Activated naive CD8-positive, alpha-beta T cell treated with anti-CD3 and anti-CD28 coated beads, Interleukin-2, amount 50 U/mL, for 24 hours (primary cell): ENCODE measurements at places on chromosomes 1 and 21.

- no peak for DNase-seq
Measured at GRCh38 chr1:47104816-47105215, 32.4 kb upstream of the CYP4A22 start.

GRCh38 chr1:1687846-1688245 lies 4.7 kb downstream of the SLC35E2B start:
- DNase-seq = no peak

GRCh38 chr1:22527555-22528296 lies 35.6 kb upstream of the EPHA8 start:
- DNase-seq = no peak

DNA sequence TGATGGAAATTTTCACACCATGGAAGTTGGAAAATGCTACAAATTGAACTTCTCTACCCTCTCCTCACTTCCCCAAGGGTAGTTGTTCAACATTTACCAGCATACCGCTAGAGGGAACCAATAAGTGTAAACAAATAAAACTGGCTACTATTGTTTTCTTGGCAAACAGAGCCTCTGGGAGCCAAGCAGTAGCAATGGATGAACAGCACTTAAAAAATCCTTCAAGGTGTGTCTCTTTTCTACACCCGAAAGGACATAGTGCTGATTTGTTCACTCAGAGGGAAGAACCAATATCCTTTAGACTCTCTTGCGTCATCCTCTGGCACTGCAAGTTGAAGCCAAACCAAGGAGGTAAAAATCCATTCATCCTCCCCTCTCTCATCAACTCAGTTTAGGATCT lies 161.5 kb downstream of the TBX15 start:
- no peak for DNase-seq

GRCh38 chr1:33378976-33379375 lies 51.9 kb downstream of the PHC2 start:
- no peak for DNase-seq

DNA sequence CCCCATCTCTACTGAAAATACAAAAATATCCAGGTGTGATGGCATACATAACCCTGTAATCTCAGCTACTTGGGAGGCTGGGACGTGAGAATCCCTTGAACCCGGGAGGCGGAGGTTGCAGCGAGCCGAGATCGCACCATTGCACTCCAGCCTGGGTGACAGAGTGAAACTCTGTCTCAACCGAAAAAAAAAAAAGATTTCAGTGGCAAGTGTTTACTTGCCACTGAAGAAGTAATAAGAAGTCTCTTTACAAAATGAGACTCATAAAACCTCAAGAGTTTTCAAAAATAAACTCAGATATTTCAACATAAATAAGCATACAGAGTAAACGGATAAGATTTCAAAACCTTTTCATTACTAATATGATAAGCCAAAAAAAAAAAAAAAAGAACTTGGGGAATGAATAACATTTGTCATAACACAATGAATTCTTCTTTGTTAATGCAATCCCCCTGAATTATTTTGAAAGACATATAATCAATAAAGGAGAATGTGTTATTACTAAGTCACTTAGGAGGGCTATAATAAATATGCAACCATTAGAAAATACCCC lies 34.2 kb upstream of the EXO1 start:
- DNase-seq = no peak

DNA sequence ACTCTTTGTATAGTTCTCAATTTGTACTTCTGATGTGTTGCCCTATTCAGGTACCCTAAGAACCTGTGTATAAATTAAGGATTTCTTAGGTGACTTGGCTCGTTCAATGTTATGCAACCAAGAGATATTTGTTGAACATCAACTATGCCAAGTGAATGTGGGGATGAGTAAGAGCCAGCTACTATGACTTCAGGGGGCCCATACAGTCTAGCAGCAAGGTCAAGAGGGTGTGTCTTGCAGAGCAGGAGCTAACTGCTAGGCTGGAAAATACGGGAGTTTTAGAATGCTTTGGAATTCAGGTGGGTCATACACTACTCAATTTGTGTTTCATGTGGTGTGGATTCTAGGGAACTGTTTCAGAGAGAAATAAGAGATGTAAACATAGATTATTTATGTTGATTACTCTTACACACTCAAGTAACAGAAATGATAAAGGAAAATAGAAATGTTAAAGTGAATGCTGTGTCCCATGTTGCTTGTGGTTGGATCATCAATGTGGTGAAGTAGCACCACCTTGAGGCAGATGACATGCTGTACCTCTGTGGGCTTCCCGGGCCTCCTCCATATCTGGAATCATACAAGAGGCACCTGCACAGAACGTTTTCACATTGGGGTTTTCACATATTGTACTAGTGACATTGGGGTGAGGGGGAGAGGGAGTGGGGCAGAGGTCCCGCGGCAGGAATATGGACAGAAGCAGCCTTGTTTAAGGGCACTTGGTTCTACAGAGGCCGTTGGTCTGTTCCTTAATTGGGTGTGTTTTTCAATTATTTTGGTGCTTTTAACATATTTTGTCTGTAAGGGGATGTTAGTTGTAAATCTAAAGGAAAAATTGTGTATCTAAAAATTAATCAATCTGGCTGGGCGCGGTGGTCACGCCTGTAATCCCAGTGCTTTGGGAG lies 12.4 kb downstream of the ARPC5 start:
- peak; percentile 38 for DNase-seq

GRCh38 chr1:161676441-161676840 lies 13.5 kb downstream of the FCGR2B start:
- DNase-seq = no peak

DNA sequence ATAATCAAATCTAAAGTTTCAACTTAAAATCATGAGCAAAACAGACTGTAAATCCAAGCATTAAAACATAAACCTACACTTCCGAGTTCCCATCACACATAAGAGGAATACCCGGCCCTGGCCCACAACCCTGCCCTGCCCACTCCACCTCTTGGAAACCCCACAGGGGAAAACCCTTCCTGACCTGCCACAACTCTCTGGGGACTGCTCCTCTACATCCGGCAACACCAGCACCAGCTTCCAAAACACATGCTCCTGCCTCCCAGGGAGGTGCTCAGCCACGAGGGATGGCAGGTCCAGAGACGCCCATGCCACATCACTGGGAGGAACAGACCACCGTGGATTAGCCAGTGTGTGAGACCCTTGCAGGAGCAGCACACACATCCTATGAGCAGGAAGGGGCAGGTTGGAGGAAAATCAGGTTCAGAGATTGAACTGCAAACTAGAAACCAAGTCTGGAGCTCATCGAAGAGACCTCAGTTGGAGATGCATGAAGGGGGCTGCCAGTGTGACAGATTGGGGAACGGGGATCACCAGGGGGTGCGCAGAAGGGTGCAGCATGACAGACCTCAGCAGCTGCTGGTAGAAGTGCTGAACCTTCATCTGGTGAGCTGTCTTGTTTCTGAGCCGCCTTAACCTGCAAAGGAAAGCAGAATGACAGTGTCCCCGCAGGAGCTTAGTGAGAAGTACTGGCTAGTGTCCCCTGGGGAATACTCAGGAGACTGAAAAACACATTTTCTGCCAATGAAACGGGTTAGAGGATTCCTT lies 25.8 kb upstream of the LSS start:
- no peak for DNase-seq

- DNase-seq = peak; percentile 43
Measured at GRCh38 chr21:34022627-34023335, 50.6 kb upstream of the MRPS6 start.

DNA sequence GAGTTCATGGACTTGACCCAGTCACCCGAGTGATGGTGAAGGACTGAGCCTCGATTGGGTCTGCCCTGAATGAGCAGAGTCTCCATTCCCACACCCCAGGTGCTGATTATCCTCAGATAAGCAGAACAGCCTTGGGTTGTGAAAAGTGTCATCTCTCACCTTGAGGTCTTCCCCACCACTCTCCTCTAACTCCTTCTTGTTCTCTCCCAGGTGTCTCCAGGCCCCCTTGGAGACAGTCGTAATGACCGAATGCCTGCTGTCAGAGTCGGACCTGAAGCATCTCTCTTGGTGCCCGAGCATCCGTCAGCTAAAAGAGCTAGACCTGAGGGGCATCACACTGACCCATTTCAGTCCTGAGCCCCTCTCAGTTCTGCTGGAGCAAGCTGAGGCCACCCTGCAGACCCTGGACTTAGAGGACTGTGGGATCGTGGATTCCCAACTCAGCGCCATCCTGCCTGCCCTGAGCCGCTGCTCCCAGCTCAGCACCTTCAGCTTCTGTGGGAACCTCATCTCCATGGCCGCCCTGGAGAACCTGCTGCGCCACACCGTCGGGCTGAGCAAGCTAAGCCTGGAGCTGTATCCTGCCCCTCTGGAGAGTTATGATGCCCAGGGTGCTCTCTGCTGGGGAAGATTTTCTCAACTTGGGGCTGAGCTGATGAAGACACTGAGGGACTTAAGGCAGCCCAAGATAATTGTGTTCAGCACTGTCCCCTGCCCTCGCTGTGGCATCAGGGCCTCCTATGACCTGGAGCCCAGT lies 3.4 kb downstream of the PRAMEF12 start:
- DNase-seq = no peak

DNA sequence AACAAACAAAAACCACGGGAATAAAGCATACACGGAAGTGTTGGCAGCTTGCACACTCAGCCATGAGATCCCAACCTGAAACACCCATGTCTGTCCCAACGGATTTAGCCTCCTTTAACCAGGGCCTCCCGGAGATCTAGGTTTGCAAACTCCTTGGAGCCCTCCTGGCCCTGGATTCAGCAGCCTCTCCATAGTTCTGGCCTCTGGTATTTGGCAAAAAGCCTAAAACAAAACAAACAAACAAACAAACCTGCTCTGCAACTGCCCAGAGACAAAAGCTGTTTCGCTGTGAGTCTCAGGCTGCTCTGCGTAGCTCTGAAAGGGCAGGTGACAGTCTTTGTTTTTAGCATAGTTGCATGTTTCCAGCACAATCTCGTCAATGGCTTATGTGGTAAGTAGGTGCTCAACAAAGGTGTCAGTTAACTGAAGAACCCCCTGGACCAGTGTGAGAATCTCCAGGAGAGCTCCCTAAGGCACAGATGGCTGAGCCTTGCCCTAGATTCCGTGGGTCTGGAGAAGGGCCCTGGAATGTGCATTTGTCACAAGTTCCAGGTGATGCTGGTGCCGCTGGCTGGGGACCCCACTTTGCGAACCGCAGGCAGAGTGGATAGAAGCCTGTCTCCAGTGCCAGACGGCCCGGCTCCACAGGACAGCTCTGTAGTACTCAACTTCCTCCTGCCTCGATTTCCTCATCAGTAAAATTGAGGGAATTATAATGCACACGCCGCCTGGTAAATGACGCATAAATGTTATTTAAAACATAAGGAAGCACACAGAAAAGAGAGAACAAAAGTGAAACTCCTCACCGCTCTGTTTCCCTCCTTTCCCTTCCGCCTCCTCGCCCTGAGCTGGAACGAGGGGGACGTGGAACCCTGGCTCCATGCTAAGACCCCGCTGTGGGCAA lies 86.2 kb downstream of the RIPK4 start:
- DNase-seq = no peak

GRCh38 chr1:204398197-204399125 lies 13.2 kb downstream of the PPP1R15B start:
- peak; percentile 33 for DNase-seq

GRCh38 chr21:39003982-39004633 lies 179.1 kb downstream of the PSMG1 start:
- peak; percentile 20 for DNase-seq

DNA sequence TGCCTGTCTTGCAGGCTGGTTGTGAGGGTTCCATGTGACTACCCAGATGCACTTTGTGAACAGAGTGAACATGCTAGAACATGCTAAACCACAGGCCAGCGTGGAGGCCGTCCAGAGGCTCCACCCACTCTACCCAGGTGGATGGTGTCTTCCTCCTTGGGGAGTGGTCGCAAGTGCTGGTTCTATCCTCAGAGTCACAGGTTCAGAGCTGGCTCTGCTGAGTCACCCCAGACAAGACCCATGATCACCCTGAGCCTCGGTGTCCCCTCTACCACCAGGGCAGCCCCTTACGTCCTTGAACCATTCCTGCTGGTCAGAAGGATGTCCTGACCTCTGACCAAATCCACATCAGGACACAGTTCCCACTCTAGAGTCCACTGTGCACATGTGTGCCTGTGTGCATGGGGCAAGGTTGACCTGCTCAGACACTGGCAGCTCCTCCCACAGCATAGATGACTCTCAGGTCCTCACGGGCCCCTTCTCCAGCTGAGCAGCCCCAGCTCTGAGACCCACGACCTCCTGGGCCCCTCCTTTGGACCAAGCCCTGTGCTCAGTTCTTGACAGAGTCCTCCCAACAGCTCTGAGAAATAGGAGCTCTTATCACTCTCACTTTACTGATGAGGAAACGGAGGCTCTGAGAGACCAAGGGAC lies 391.8 kb downstream of the MATN1 start:
- DNase-seq = no peak

GRCh38 chr1:40638097-40639036 lies 27.1 kb downstream of the RIMS3 start:
- DNase-seq = no peak

- no peak for DNase-seq
Measured at GRCh38 chr1:164637461-164638375, 78.7 kb downstream of the PBX1 start.

DNA sequence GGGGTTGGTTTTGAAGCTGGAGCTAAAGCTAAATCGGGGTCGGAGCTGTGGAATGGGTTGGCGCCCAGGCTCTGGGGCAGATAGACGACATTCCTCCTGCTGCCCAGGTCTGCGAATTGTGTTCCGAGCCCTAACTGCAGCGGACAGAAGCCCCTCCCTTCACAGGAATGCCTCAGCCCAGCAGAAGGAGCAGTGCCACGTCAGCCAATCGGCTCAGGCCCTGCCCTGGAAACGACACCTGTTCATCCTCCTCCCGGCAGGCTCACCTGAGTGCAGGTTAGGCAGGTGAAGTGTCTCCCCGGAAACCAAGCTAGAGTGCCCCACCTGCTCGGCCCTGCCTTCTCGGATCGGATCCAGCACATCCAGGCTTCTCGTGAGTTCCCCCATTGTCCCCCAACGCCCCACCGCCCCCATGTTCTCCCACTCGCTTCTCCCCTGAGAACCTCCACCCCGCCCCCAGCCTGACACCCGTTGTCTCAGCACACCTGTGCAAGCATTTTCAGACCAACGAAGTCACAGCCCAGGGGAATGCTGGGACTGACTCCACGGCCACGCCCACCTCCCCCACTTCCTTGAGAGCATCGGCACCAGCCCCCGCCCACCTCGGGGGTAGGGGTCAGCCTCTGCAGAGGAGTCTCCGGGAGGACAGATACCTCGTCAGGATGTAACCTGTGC lies 775 bp downstream of the TMEM125 start:
- DNase-seq = peak; percentile 25

DNA sequence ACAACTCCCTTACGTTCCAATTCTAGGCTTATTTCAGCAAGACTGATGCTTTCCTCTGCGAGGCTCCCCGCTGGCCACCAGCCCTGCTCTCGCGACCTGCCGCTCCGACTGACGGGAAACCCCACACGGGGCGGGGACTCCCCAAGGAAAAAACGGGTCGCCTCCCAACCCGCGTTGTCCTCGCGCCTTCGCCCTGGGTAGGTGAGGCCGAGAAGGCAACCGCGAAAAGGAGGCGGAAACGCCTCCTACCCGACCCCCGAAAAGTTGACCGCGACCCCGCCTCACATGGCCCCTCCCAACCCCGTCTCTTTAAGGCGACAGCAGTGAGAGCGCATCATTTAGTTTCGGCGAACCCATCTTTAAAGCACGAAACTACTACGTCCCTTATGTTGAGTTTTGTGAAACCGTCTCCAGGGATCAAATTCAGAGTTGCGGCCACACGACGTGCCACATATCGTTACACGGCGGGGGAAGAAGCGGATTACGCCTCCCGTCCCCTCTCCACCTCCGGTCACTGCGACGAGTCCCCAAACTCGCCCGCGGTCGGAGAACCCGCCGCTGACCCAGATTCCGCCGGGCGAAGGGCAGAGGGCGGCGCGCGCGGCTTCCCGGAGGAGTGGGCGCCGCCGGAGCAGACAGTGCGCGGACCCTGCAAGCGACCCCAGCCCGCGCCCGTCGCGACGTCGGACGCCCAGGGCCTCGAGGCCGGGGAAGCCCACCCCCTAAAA lies 1.2 kb downstream of the ANP32E start:
- peak; percentile 93 for DNase-seq

GRCh38 chr1:78373676-78374075 lies 117.1 kb upstream of the PTGFR start:
- no peak for DNase-seq
